ENCODE measurements at places on chromosomes 1 and 21.

GRCh38 chr1:221655766-221656305 is 86.1 kb downstream of the DUSP10 start:
- DNase-seq, result no peak

DNA sequence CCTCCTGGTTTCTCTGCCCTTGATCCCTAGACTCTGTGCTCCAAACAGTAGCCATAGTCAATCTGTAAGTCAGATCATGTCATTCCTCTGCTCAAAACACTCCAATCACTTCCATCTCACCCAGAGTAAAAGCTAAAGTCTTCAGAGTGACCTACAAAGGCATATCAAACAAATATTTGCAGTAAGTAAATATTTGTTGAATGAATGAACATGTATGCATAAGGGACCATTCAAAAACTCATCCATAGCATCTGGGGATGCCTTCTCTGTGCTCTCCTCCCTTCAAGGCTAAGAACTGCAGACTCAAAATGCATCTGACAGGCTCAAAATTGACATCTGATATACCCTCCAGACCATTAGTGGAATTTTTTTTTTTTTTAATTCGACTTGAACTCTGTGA is 18.1 kb upstream of the AK5 start:
- no peak for DNase-seq

DNA sequence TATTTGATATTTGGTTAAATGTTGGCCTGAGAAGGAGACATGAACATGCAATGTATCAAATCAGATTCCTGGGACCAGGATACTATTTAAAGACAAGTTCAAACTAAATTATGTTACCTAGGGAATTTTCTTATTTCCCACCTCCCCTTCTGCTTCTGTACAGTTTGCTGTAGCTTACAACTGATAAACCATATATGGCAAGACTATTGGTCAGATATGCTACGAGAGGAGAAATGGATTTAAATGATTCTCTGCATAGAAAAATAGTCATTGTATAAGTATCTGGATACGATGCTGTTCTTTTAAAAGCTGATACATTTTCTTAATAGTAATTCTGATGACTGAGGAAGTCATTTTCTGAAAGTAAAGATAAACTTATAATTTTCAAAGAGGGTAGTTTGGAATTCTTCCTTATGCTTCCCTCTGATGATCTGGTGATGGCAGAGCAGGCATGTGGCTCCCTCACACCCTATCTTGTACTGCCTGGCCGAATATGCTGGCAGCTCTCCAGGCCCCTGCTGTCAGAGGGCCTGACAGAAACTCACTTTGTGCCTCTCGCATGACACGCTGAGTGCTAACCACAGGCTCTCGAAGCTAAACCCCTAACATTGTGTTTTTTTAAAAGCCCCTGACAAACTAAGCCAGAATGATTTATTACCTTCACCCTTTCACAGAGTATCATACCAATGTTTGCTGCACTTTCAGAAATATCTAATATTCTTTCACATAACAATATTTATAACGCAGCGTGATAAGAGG is 19.4 kb downstream of the RRP15 start:
- DNase-seq, result no peak

DNA sequence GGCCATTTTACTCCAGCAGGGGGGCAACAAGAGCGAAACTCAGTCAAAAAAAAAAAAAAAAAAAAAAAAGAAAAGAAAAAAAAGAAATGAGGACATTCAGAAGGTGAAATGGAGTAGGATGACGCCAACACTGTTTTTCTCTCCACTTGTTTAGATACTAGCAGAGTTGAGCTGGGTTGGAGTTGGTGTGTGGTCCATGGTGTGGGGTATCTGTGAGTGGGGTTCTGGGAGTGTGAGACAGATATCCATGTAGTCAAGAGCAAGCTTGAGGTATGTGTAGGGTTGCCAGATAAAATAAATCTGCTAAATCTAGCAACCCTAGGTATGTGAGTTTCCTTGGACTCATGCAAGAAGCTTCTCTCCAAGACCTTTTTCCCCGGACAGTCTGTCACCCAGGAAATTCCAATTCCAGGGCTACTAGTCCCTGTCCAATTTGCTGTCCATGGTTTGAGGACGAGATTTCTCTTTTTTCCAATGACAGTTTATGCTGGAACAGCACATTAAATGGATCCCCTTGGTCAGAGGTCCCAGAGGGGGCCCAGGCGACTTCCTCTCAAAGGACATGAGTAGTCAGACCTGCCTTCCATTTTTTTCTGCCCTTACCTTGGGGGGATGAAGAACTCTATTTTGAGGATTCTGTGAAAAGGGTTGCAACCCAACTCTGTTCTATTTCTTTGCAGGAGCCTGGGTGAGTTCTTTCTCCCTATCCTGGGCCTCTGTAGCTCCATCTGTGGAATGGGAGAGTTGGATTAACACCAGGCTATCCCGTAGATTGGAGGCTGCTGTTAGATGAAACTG is 2.1 kb upstream of the FOXD2 start:
- no peak for DNase-seq

DNA sequence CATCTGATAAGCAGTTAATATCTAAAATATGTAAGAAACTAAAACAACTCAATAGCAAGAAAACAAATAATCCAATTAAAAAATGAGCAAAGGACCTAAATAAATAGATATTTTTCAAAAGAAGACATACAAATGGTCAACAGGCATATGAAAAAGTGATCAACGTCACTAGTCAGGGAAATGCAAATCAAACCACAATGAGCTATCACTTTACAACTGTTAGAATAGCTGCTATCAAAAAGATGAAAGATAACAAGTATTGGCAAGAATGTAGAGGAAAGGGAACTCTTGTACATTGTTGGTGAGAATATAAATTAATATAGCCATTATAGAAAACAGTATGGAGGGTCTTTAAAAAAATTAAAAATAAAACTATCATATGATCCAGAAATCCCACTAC is 40.7 kb upstream of the NEK7 start:
- DNase-seq, result no peak

- DNase-seq, result no peak
Observed at GRCh38 chr21:41648591-41649031, 118.2 kb downstream of the RIPK4 start.

GRCh38 chr1:174217787-174218574 is 58.7 kb downstream of the RABGAP1L start:
- DNase-seq, result no peak

DNA sequence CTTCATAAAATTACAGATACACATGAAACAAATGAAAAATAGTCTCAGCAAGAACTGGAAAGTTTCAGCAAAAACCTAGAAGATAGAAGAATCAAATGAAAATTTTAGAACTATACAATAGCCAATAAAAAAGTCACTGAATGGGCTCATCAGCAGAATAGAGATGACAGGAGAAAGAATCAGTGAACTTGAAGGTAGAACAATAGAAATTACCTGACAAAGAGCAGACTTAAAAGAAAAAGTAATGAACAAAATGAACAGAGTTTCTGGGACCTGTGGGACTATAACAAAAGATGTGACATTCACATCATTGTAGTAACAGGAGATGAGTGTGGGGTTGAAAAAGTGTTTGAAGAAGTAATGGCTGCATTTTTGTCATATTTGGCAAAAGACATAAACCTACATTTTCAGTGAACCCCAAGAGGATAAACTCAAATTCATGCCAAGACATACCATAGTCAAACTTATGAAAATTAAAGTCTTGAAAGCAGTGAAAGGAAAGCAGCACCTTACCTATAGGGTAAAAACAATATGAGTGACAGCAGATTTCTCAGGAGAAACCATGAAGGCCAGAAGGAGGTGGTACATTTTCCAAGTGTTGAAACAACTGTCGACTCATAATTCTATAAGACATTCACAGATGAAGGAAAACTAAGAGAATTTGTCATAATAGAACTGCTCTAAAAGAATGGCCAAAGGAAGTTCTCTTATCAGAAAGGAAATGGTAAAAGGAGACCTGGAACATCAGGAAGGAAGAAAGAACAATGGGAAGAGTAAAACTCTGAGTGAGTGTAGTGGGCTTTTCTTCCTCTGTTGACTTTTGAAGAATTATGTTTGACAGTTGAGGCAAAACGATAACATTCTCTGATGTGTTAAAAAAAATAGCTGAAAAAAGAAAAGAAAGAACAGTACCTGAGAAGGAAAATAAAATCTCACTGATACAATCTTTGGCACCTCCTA is 23.5 kb downstream of the NTPCR start:
- no peak for DNase-seq

DNA sequence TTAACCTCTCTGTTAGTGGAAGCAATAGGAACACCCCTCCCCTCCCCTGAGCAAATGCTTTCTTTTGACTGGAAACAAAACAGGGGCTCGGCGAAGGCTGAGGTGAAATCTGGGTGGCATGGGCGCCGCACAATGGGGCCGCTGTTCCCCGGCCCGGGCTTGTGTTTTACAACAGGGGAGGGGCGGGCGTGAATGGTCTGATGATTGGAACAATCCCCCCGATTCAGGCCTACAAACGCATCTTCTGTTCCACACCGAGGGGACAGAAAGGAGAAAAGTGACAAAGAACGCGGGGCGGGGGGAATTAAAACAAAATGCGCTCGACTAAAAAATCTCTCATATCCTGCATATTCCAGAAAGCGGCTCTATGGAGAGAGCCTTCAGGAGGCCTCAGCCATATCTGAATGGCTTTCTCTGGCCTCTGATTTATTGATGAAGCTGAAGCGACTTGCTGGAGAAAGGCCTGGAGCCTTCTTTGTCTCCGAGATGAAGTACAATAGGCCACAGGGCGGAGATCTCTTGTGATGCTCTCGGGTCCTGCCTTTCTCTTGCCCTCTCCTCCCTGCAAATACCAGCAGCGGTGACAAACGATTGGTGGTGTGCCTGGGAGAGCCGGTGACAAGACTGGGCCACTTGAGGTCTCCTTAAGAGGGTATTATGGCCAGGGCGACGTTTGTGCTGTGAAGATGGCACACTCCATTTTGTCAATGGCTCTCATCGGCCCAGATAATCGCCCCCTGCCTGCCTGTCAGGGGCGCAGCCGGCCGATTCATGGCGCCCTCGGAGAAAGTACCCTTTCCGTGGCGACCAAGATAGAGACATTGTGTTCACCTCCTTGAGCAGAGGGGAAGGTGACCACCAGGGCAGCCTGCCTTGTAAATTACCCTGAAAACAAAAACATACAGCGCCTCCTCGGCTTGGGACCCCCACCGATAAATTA is 47.1 kb upstream of the OLIG2 start:
- DNase-seq, result no peak

GRCh38 chr1:115190540-115191170 is 101.4 kb upstream of the TSPAN2 start:
- no peak for DNase-seq

DNA sequence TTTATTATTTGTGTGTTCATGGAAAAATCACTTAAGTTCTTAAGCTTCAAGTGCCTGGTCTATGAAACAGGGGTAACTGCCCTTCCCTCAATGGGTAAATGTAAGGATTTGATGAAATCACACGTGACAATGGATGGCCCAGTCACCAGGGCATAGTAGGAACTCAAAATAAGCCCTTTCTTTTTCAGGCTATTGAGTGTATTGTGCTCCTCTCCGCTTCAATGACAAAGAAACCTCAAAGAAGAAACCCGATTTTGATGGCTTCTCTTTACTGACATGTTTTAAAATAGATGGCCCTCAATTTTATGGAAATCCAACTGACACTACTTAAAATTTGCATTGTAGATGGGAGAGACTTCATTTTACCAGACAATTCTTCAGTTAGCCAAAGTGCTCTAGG is 543.5 kb downstream of the OMA1 start:
- DNase-seq, result no peak

DNA sequence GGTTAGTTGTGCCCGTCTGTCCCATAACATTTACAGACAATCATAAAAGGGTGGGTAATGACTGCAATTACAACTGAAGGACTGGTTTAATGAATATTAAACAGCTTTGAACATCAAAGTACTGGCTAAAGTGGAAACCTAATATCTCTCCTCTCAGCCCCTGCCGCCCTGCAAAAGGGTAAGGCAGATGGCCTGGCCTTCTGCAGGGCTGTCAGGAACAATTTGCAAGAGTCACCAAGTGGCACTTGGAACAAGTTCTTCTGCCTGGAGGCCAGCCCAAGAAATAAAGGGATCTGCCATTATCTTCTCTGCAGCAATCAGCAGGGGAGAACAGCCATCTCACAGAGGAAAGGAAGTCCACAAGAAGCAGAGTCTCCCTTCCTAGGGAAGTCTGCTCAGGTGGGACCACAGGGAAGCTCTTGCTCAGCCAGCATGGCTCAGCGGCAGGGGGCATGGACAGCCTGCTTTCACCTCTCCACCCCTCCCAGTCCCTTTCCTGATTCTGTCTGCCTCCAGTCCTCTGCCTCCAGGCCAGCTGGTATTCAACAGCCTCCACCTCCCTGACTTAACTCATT is 96.1 kb downstream of the TRABD2B start:
- DNase-seq, result no peak

GRCh38 chr21:28776251-28776650 is 216.4 kb downstream of the LTN1 start:
- no peak for DNase-seq

GRCh38 chr1:246678816-246679793 is 45.1 kb upstream of the SCCPDH start:
- DNase-seq, result no peak

DNA sequence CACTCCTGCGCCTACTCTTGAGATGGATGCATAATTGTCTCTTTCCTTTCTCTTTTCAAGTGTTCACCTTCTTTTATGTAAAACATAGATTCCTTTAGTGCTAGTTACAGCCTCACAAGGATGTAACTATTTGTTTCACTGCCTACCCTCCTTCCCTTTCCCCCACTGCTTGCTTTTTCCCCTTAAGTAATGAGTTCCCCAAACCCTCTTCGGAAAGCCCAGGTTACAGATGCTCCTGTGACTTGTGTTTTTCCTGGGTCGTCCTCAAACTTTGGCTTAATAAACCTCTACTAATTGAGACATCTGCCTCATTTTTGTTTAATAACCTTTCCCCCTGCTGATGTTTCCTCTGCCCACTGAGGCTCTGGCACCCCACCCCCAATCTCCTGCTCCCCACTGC is 39.2 kb downstream of the C21orf91 start:
- DNase-seq, result no peak

DNA sequence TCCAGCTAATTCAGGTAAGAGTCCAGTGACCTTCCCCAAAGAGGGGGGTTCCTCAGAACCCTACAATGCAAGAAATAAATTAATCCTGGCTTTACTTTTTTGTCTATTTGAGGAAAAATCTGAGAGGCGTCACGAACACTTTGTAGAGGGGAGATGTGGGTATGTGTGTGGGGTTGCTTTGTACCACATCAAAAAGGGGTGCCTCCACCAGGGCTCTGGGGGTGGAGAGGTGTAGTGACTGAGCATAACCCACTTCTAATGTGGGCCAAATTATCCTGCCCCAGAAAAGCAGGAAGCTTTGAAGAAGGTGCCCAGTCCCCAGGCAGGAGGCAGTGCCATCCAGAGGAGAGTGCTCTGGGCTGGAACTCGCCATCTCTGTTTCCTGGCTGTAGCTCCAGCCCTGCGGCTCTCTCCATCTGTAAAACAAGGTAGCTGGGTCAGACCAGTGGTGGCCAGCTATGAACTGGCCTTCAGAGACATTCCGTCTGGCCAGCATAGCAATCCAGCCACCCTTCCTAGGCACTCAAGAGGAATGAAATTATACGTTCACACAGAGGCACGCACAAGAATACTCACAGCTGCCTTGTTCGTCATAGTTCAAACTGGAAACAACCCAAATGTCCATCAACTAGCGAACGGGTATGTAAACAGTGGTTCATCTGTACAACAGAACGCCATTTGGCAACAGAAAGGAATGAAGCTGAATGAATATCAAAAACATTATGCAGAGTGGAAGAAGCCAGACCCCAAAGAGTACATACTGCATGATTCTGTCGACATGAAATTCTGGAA is 45.4 kb upstream of the TNFRSF1B start:
- DNase-seq, result no peak

Measured in GM12864 (cell line).